ENCODE measurements at places on chromosomes 12 and 14.
A peak's percentile ranks its signal among the peaks of the same experiment; 100 is the strongest.

GRCh38 chr14:104091927-104092771 lies 6.6 kb downstream of the ASPG start:
- no peak for DNase-seq

DNA sequence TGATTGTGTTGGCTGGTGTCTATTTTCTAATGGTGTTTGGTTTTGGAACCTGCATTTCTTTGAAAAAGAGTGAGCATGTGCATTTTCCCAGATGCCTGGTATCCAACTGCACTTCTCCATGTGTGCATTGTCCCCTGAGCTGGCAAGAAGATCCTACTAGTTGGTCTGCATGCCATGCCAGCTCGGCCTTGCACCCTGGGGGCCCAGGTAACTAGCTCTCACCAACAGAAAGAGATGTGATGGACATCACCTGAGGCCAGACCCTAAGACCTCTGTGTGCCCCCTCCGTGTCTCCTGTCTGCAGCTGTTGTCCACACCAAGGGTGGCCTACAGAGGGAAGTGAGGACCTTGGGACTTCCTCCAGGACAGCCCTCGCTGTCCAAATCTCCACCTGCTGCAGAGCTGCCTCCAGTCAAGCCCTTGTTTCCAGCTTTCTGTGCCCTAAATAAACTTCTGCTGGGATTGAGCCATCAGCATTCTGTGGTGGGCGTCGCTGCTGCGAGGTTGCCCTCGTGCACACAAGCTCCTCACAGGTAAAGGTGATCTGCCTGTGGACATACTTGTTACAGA lies 30.1 kb upstream of the GPR132 start:
- DNase-seq: no peak

GRCh38 chr12:44531320-44531971 lies 344.7 kb downstream of the NELL2 start:
- no peak for DNase-seq

DNA sequence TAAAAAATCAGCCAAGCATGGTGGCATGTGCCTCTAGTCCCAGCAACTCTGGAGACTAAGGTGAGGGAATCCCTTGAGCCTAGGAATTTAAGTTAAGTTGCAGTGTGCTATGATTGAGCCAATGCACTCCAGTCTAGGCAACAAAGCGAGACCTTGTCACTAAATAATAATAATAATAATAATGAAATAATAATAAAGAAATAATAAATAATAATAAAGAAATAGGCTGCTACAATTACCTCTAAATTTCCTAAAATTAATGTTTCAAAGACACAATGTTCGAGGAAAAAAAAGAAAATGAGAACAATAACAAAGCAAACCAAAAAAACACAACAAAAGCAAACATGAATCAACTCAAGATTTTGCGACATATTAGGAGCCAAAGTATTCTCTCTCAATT lies 29.7 kb downstream of the RALGAPA1 start:
- no peak for DNase-seq

DNA sequence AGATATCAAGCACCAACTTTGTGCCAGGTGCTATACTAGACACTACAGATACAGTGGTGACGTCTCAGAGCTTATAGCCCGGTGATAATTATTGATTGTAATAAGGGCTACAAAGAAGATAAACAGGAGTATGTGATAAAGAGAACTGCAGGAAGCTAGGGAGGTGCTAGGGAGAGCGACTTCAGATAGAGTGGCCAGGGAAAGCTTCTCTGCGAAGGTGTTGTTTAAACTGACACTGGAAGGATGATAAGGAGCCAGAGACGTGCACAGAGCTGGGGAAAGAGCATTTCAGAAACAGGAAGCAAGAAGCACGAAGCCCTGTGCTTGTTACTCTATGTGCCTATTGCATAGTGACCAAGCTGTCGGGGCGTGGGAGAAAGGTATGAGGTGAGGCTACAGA lies 48.1 kb upstream of the OTX2 start:
- no peak for DNase-seq

- DNase-seq: no peak
These were observed 38.2 kb downstream of the DCAF5 start for GRCh38 chr14:69114763-69115162.

DNA sequence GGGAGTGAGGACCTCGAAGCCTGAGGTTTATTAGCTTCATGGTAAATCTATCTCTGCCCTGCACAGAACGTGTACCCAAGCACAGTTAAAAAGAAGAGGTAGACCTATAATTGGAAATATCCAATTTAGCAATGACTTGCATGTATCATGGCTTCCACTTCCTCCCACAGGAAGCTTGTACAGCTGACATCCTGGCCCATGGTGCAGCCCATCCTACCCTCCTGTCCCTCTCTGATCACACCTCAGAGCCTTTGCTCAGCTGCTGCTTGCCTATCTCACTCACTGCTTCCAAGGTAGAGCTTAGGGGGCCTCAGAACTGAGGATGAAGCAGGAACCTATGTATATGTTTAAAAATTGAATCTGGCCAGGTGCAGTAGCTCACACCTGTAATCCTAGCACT lies 4.3 kb upstream of the BCDIN3D start:
- DNase-seq: no peak

DNA sequence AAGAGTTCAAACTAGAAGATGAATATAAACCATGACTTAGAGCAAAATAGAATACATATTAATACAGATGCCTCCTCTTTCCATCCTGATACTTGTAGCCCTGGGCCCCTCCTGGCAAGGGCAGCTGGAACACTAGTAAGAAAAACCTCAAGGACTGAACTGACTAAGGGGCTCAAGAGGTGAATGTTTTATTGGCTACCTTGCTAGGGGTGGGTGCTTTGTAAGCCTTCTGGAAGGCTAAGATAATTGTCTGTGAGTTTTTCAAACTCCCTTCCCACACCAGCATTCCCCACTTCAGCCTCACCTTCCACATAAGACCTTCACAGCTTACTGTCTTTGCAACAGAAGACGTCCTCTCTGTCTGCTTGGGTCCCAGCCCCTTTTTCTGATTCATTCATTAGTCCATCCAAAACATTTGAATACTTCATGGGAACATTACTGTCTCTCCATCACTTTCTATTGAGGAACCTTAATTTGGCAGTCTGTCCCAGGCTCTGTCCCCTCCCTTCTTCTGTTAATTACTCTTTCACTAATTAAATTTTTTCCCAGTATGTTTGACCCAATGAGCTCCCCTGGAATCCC lies 1.1 kb upstream of the MARCHF9 start:
- DNase-seq: no peak

DNA sequence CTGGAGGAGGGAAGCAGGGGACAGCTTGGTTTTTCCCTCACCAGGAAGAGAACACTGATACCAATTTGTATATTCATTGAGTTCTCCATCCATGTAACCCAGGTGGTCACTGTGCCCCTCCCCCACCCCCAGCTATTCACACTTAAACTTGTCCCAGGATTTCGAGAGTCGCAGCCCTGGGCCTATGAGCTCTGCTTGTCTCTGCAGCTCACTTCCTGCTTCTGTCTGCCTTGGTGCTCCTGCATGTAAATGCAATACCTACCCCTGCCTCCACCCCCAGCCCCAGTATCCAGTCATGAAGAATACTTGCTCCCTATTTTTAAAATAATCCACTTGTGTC lies 452.2 kb downstream of the BCL11B start:
- DNase-seq: no peak

DNA sequence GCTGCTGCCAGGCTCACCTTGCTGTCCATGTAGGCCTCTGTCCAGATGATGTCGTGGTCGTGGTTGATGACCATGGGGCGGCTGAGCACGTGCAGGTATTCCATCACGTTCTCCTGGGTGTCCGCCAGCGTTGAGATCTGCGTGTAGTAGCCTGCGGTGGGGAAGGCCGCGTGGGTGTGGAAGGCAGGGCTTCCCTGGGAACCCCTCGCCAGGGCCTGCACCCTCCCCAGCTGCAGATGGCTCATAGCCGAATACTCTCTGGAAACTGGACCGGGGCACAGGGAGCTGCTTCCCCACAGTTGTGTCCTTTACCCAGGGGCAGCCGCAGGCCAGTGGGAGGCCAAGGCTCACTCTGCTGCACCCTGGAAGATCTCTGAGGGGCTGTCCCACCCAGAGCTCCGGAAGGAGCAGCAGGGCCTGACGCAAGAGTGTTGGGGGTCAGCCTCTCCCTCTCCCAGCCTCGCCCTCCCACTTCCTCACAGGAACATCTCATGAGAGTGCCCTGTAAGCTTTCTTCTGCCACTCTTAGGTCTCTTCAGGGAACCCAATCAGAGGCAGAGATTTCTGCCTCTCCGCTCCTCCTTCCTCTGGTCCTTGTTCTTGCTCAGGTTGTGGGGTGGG lies 35.5 kb downstream of the CACNA2D4 start:
- no peak for DNase-seq

DNA sequence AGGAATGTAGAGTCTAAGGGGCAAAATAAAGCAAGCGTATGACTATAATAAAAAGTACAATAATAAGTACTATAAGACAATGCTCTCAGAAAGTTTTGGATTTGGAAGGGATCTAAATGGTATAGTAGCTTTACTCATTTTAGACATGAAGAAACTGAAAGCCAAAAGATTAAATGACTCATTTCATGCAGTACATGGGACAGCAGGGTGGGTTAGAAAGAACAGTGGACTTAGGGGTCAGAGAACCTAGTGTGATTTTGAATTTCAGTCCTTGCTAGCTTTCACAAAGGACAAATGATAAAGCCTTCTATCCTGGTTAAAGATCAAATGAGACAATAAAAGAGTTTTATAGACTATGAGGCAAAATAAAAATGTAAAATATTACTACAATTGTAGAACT lies 6.8 kb upstream of the LEMD3 start:
- peak; percentile 23 for DNase-seq

GRCh38 chr14:71238835-71239234 lies 331.6 kb downstream of the PCNX1 start:
- DNase-seq: no peak

GRCh38 chr12:51087818-51088217 lies 4.4 kb upstream of the CSRNP2 start:
- DNase-seq: peak; percentile 42

DNA sequence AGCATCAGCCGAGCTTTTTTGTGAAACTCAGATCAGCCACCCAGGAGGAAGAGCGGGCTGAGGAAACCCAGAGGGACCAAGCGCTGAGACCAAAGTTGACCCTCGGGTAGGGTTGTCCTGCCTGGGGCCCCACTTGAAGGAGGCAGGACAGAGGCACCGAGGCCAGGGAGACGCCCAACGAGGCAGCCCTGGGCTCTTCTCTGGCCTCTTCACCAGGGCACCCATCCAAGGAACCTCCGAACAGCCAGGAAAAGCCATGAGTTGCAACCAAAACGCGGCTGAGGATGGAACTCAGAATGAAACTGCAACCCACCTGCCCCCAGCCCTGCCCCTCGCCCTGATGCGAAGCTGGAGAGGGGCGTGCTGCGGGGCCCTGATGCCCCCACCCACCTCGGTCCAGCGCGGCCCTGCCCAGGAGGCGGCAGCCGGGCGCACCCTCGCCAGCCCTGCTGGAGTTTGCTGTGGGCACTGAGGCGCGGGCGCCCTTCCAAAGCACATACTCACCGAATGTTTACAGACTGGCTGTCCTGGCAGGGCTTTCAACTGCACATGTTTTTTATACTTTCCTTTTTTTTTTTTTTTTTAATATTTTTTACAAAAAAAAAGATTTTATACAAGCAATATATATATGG lies 41.9 kb downstream of the JDP2 start:
- no peak for DNase-seq

DNA sequence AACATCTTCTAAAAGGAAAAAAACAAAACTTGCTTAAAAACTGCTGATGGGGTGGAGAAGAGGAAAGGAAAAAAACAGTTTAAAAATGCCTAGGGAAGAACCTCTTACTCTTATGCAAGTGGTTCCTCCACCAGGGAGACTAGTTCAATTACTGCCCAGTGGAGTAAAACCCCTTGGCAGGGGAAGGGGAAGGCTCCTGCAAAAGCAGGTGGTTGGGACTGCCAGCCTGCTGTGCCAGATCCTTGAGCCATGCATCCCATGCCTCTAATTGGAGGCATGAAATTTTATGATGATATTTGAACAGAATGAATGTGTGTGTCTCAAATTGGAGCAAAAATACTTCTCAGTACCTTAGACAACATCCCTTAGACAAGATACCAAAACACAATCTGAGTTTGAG lies 118.8 kb downstream of the FSCB start:
- no peak for DNase-seq

- DNase-seq: no peak
These were observed 9.3 kb upstream of the FUT8 start for GRCh38 chr14:65403231-65403630.

DNA sequence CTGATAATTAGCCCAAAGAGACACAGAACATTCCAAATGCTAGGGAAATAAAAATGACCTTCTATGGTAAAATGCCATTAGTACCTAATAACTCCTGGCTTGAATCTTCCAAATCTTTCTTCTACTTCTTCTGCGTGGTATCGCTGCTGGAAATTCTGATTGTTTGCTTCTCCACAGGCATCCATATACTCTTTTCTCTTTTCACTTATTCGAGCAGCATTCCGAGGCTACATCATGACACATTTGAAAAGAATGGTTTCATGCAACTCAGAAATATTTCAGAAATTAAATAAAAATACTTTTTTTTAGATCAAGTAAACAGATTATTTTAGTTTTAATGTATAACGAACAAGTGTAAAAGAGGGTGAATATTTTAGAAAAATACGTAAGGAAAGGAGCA lies 18.9 kb downstream of the ZCCHC8 start:
- DNase-seq: no peak

GRCh38 chr12:22333186-22333712 lies 1.3 kb downstream of the ST8SIA1 start:
- no peak for DNase-seq

DNA sequence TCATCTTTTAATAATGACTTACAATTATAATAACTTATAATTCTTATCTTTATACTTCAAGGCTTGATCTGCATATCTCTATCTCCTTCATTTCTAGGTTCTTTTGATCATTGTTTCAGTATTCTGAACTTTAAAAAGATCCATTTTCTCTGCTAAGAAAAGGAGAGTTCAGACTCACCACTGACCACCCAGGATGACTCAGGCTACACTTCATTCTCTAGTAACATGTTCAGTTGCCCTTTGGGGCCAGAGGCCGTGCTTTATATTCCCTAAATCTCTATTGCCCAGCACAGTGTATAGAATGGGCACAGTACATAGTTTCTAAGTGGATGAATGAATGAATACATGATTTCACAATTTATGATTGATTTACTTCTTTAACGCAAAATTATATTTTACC lies 268.7 kb downstream of the AKAP6 start:
- DNase-seq: no peak

- DNase-seq: peak; percentile 11
These were observed 144.0 kb downstream of the ADAMTS20 start for GRCh38 chr12:43407816-43408645.

DNA sequence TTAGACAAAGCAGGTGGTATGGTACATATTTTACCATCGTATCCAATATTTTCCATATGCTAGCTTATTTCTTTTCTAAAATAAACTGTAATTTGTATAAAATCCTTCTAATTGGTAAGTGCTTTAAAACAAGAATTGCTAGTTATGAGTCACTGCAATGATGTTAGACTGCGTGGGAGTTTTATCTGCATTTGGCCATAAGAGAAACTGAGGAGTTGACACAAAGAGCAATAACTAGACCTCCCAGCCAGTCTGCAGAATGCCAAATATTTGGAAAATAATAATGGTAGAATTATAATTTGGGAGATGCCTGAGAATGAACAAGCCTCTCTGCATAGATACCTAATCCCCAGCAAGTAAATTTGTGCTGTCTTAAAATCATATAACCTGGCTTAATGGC lies 61.7 kb upstream of the PTPRR start:
- DNase-seq: no peak
